A172 (cell line): ENCODE measurements at places on chromosomes 13 and 19.

DNA sequence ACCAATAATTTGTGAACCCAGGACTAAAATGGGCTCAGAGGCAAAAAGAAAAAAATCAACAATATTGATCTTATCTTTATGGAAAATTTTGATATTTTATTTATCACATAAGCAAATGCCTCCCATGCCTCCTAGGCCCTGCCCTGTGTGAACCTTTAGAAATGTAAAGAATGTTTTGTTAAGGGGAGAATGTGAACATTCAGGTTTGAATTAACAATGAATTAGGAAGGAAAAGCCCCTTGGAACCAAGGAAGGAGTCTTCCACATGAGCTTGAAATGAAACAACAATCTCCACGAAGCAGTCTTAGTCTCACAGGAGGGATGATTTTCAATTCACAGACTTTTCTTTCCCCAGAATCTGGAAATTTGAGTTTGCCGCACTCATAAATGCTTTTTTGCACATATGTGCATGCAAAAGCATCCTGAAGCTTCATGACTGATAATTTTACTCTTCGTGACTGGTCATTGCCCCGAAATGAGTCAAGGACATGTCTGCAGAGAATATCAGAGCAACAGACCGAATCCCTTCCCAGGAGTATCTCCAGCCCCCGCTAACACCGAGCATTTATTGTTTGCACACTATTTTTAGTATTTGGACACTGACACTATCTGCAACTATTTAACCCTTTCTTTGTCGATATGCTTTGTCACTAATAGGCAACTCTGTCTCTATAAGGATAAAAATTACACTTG is 135.2 kb downstream of the DCT start:
- DNase-seq = no peak

GRCh38 chr13:64083396-64083795 is 2667.7 kb upstream of the PCDH20 start:
- no peak for DNase-seq

GRCh38 chr13:98293103-98293502 is 116.0 kb upstream of the RNF113B start:
- DNase-seq = no peak

DNA sequence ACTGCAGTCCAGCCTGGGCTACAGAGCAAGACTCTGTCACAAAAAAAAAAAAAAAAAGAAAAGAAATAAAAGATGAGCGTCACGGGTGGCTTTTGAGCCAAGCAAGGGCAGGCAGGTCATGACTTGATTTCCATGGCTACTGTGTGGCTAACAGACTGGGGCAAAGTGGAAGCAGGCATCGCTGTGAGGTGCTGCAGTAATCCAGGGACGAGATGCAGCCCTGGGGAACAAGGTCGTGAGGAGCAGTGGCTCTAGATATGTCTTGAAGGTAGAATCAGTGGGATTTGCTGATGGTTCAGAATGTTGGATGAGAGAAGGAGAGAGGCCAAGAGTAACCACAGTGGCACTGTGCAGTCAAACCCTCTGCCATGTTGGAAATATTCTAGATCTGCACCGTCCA is 14.2 kb downstream of the HAS1 start:
- DNase-seq = no peak

GRCh38 chr13:95073747-95074311 is 227.4 kb downstream of the ABCC4 start:
- peak; percentile 93 for DNase-seq

GRCh38 chr19:58473775-58474174 is 2.4 kb upstream of the ZNF446 start:
- DNase-seq = no peak

DNA sequence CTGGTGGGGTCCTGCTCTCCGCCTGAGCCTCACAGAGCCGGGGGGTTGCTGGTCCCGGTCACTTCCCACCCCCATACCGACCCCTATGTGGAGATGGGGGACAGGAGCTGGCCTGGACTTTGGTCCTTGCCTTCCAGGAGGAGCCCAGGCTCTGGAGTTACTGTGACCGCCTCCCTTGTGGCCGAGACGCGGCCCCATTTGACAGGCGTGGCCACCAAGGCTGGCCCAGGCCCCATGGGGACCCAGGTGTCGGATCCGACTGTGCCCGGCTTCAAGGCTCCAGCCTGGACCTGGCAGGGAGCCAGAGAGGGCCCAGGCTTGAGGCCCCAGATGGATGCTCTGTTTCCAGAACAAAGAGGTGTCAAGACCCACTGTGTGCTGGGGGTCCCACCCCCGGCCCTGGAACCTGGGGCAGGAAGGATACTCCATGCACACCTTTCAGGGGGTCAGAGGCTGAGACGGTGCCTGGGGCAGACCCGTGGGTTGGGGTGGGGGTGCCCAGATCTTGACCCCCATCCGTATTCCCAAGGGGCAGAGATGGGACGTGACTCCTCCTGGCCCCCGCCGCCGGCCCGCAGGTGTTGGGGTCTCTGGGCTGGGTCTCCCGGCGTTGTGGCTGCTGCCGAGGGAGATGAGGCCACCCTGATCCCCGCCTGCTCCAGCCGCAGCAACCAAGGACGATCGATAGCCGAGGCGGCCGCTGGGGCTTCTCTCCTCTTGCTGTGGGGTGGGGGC is 47.8 kb upstream of the TCF3 start:
- DNase-seq = no peak

DNA sequence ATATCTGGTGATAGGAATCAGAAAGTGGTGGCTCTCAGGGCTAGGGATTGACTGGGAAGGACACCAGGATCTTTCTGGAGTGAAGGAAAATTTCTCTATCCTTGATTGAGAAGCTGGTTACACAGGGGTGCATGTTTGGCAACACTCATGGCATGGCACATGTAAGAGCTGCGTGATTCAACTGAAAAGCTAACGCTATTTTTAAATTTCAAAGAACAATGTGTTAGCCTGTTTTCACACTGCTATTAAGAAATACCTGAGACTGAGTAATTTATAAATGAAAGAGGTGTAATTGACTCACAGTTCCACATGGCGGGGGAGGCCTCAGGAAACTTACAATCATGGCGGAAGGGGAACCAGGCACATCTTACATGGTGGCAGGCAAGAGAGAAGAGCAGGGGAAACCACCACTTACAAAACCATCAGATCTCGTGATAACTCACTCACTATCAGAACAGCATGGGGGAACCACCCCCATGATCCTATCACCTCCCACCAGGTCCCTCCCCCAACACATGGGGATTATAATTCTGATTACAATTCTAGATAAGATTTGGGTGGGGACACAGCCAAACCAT is 7.4 kb downstream of the SIGLEC8 start:
- no peak for DNase-seq

GRCh38 chr19:16041299-16041990 is 34.9 kb upstream of the TPM4 start:
- DNase-seq = peak; percentile 69

DNA sequence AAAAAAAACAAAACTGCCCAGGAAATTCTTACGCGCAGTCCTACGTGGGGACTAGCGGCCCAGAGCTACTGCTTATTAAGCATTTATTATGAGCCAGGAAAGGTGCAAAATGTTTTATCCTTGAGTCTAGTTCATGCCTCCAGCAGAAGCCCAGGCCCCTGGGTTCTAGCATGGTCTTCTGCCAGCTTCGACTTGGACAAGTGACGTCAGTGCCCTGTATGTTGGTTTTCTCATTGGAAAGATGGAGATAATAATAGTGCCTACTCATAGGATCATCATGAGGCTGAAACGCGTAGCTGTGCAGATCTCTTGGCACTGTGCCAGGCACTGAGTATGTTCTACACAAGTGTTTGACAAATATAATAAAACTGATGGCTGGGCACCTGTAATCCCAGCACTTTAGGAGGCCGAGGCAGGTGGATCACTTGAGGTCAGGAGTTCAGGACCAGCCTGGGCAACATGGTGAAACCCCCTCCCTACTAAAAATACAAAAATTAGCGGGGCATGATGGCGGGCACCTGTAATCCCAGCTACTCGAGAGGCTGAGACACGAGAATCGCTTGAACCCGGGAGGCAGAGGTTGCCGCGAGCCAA is 12.4 kb upstream of the SULT2B1 start:
- DNase-seq = peak; percentile 59

- no peak for DNase-seq
Measured at GRCh38 chr19:39670998-39671397, 15.3 kb downstream of the LGALS16 start.

- no peak for DNase-seq
Measured at GRCh38 chr13:25987987-25988386, 63.8 kb downstream of the SHISA2 start.

DNA sequence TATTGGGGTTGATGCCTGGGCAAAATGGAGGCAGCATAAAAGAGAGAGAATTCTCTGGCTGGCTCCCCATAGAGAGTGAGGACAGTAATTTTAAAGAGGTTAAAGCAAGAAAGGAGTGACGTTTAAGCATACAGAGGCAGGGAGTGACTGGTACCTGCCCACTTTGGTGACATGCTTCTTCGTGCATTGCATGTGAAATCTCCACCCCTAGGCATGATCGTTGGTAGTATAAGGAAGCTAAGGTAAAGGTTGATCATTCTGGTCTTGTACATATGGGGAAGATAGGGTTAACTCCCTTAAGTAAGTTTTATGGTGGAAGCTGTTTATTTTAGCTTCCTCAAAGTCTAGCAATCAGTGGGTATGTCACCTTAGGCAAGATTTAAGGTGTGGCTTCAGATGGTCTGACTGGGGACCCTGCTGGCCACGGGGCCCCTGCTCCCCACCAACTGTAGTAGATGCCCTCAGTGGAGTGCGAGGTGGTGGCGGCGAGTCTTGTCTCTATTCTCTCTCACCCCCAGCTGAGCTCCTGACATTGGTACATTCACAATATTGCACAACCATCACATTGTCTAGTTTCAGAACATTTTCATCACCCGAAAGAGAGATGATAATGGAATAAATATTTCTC is 797.5 kb upstream of the SPRY2 start:
- DNase-seq = no peak

DNA sequence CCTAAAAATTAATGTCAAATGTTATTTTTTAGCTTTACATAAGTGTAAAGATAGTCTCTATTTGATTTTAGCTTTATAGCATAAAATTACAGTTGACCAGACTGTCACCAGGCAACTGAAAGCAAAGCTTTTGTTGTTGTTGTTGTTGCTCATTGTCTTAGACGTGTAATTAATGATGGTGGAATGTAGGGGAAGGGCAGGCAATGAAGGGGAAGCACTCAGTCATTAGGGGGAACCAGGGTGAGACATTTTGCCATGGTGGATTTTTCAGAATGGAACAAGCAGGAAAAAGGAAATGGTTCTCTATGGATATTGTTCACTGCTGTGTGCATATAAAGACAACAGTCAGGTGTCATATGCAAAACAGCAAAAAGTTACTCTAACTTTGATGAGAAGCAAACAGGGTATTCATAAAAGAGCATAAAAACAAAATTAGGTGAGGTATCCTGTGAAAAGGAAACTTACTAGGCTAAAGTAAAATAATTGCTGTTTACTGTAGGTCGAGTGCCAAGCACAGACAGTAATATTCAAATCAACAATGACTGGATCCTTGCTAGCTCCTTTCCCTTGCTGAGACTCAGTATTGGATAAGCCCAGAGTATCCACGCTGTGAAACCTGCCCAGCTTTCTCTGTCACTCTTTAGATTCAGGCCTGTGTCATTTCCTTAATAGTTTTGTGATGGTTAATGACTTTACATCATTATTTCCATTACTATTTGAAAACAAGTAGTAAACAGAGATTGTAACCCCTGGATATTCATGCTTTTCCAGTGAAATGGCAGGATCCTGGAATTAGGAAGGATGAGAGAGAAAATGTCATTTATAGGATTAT is 110.5 kb downstream of the LRCH1 start:
- no peak for DNase-seq

GRCh38 chr13:43227721-43228120 is 204.3 kb downstream of the DNAJC15 start:
- peak; percentile 72 for DNase-seq

DNA sequence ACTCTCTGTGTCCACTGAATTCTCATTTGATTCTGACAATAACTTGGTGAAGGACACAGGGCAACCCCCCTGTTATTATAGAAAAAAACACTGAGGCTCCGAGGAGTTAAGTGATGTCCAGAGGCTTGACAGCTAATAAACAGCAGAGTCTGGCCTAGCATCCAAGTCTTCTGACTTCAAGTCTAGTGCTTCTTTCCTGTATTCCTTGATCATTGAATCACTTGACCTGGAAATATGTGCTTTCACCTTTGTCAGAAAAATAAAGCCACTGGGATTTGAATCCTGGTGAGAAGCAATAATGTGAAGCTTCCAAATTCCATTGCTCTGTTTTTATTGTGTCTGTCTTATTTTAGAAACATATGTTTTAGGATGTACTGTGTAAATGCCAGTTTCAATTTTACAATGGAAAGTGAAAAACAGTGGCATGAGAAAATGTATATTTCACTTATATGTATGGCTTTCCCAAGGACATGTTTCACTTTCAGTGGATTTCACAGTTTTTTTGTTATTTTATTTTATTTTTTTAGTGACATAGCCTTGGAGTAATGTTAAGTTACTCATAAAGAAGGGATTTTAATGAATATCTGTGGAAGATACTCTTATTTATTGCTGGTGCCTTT is 190.2 kb downstream of the GPC6 start:
- no peak for DNase-seq

GRCh38 chr13:26048741-26049140 is 3.1 kb downstream of the SHISA2 start:
- no peak for DNase-seq

- no peak for DNase-seq
Measured at GRCh38 chr13:34034411-34034810, 216.5 kb downstream of the RFC3 start.

GRCh38 chr13:64154514-64154913 is 2738.9 kb upstream of the PCDH20 start:
- peak; percentile 16 for DNase-seq

GRCh38 chr13:48214519-48215121 is 18.4 kb upstream of the ITM2B start:
- no peak for DNase-seq

- peak; percentile 35 for DNase-seq
Measured at GRCh38 chr19:57363688-57364181, 384 bp downstream of the TRAPPC2B start.

DNA sequence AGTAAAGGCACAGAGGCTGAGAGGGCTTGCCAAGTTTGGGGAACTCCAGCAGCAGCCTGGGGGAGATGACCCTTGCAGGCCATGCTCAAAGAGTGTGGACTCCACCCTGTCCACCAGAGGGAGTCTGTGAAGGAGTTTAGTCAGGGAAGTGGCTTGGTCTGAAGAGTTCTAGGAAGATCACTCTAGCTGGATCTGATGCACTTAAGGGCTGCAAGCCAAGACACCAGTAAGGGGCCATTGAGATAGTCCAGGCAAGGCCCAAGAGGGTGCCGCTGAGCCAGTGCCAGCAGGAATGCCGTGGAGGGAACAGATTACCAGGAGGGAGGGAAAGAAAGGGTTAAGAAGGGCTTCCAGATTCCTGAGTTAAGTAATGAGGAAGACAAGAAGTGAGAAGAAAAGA is 68.7 kb downstream of the ZAR1L start:
- DNase-seq = peak; percentile 65
